CD4-positive, alpha-beta T cell treated with Interleukin-21 for 1 hour (primary cell): ENCODE measurements at places on chromosomes 16 and 17.

GRCh38 chr16:85390511-85391174 lies 222.5 kb upstream of the GSE1 start:
- no peak for DNase-seq

- peak; percentile 24 for DNase-seq
Measured at GRCh38 chr17:49708515-49709183, 885 bp upstream of the SLC35B1 start.

- no peak for DNase-seq
Measured at GRCh38 chr17:44171931-44172455, 1.5 kb downstream of the ASB16 start.

- DNase-seq = no peak
Measured at GRCh38 chr17:44280392-44280937, 12.5 kb upstream of the SLC4A1 start.

DNA sequence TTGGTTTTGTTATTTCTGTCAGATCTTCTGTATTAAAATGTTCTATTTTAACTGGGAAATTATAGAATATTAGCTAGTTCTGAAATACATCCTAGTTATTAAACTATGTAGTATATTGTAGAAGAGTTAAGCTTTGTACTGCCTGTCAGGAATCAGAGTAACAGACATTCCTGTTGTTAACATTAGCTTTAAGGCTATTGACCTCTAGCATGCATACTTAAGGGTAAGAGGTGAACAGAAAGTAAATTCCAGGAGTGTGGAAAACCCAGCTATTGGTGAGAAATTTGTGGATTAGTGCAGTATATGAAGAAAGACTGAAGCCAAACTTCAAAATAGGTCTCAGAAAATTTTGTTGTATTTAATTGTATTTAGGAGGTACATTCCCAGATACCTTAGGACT lies 111.3 kb downstream of the CHD9 start:
- DNase-seq = no peak

DNA sequence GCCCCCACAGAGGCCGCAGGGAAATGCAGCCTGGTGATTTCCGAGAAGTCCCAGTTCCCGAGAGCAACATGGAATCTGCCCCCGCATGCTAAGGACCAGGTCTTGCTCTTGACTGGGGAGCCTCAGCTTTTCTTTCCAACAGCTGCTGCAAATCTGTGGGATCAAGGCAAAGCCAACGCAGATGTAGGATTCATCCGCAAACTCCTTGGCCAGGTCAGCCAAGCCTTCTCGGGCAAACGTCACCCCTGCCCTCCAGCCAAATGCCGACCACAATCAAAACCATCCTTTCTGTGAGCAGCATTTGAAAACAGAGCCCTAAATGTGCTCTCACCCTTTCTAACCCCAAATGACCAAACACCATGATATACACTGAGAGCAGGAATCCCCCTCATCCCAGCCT lies 54.0 kb downstream of the MRM3 start:
- no peak for DNase-seq

DNA sequence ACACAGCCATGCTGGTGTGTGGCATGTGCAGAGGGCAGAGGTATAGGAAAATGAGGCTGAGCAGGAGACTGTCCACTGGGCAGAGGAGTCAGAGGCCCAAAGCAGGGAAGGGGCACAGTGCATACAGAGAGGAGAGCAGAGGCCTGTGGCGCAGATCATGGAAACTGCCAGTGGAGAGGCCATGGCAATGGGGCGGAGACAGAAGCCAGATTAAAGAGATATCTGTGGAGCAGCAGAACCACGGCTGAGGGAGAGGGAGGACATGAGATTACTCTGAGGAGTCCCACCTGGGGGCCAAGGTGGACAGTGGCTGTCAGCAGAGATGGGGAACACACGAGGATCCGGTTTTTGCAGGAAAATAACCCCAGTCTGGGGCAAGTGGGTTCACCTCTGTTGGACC lies 43.3 kb downstream of the RANBP10 start:
- DNase-seq = no peak

GRCh38 chr16:55822280-55822810 lies 10.6 kb downstream of the CES1 start:
- no peak for DNase-seq

- no peak for DNase-seq
Measured at GRCh38 chr17:53191878-53192277, 630.8 kb upstream of the KIF2B start.

DNA sequence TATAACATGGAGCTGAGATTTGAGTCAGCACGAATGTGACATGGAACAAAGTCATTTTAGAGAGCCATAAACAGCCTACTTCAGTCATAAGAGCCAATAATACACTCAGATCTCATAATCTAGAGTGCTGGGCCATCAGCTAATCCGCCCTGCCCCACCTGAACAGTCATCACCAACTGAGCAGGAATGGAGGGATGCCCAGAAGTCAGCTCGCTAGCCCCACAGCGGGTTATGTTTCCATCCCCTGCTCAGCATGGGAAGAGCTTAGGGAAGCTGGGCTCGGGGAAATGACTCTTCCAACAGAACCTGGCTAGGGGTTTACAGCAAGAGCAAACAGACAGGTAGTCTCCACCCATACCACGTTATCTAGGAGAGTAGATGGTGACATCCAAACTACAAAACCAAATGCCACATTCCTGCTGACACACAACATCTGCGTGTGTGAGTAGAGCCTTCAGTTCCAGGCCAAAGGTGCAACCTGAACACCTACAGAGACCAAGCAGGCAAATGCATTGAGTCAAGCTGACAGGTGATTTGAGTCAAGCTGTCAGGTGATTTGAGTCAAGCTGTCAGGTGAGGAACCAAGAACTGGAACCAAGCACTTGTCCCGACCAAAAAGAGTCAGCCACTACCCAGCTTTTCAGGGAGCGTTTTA lies 2.0 kb downstream of the TMEM11 start:
- DNase-seq = no peak

DNA sequence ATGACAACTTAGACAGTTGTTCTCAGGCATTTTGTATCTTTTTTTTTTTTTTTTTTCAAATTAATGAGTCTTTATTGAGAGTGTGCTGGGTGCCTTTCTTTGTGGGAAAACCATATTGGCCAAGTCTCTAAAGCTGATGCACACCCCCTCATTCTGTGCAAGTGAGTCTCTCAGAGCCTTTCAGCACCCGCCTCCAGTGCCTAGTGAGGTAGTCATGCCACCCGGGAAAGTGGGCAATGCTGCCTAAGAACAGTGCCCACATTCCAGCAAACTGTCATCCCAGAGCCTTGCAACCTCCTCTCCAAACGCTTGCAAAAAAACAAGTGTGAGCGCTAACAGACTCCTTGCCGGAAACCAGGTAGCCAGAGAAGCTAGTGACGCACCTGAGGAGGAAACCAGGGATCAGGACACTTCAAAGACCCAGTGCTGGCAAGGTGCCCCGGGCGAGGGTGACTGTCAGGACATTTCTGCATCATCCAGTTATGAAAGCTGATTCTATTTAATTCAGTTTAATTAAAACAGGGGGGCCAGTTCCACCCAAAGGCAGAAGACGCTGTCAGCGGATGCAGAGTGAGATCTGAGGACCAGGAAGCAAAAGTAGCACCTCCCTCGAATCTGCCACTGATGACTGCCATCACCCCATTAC lies 34.9 kb downstream of the SMARCE1 start:
- DNase-seq = peak; percentile 85

DNA sequence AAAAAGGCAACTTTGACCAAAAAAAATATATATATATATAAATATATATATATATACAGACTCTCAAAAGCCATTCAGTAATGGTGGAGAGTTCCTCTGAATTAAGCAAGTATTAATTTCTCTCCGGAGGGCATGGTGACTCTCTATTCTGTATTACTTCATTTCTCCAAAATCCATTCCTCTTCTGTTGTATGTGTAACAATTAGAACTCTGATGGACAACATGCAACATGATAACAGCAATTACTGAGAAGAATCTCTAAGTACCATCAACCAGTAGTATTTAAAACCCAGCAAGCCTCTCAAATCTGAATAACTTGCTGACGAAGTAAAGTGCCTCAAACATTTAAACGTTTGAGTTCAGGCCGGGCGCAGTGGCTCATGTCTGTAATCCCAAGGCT lies 2.3 kb downstream of the GRB2 start:
- no peak for DNase-seq

- no peak for DNase-seq
Measured at GRCh38 chr17:82046903-82047302, 4.7 kb downstream of the RFNG start.

DNA sequence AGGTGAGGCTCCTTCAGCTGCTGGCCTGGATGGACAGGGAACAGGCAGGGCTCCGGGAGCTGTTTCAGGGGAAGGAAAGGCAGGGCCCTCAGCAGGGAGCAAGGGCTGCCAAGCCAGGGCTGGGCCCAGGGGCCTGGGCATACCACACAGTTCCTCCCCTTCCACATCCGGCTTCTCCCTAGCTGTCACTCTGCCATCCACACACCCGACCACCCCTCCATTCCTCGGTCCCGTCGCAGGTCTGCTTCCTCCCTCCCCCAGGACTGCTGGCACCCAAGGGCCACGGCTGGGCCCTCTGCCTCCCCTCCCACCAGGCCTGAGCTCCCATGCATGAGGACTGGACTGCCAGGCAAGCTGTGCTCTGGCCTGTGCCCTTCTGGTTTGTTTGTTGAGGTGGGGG lies 24.0 kb downstream of the CDIP1 start:
- DNase-seq = no peak

GRCh38 chr17:20066253-20066652 lies 57.1 kb downstream of the SPECC1 start:
- DNase-seq = no peak

GRCh38 chr16:69611103-69611640 lies 45.4 kb downstream of the NFAT5 start:
- DNase-seq = no peak

DNA sequence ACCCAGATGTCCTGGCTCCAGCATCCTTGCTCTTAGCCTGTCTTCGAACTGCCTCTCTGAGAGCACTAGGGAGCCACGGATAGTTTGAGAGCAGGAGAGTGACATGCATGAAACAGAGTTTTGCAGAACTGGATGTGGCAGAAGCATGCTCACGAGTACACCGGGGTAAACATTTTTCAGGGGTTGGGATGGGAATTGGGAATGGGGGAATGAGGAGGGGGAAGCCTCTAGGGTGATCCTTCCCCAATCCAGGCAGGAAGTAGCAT lies 34.2 kb upstream of the CIBAR2 start:
- no peak for DNase-seq

DNA sequence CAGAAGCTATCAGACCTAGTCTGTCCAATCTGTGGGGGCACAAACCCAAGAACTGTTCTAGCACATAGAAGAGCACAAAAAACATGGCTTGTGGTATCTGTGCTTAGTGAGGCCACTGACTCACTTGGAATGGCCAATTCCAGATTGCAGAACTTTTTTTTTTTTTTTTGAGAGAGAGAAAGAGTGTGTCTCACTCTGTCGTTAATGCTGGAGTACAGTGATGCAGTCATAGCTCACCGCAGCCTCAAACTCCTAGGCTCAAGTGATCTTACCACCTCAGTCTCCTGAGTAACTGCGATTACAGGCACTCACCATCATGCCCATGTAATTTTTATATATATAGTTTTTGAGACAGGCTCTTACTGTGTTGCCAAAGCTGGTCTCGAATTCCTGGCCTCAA lies 77.2 kb upstream of the CLEC3A start:
- DNase-seq = no peak

GRCh38 chr16:86085795-86086194 lies 186.8 kb downstream of the IRF8 start:
- no peak for DNase-seq

GRCh38 chr16:50458667-50459495 lies 89.3 kb upstream of the NKD1 start:
- DNase-seq = no peak

DNA sequence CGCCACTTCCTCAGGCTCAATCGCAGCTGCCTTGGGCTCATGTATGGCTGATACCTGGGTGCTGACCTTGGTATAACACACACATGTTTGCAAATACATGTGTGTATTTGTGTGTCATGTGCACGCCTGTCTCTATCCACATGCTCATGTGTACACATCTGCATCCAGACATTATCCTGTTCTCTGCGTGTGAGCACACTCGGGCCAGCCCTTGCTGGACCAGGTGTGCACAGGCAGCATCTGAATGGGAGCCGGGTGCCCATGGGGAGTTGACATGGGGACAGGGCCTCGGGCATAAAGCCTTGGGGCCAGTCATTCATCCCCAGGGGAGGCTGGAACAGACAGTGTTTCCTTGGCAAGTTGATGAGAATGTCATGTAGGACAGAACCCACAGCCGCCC lies 29.1 kb upstream of the CRHR1 start:
- DNase-seq = no peak

DNA sequence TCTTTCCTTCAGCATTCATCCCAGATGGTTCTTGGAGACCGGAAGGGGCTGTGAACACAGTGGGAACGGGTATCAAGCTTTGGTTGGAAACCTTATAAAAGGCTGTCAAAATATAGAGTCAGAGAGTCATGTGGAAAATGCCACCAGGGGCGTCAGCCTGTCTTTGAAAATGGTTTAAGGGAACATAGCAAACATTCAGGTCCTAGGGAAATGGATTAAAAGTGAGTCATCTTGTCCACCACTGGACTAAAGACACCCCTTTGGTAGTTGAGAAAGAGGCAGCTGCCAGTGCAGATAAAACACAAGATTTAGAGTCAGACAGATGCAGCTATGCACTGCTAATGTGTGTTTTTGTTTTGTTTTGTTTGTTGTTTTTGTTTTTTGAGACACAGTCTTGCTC lies 47.8 kb upstream of the BCO1 start:
- no peak for DNase-seq

- no peak for DNase-seq
Measured at GRCh38 chr16:20878682-20879147, 21.4 kb downstream of the DCUN1D3 start.

- DNase-seq = no peak
Measured at GRCh38 chr16:47753659-47754058, 292.5 kb downstream of the PHKB start.

- DNase-seq = no peak
Measured at GRCh38 chr16:66801320-66802105, at the start of gene TERB1. Gene TERB1, minus strand, starts transcription at chr16:66801584. Its CDS starts 4,786 bp downstream, at chr16:66796798.

DNA sequence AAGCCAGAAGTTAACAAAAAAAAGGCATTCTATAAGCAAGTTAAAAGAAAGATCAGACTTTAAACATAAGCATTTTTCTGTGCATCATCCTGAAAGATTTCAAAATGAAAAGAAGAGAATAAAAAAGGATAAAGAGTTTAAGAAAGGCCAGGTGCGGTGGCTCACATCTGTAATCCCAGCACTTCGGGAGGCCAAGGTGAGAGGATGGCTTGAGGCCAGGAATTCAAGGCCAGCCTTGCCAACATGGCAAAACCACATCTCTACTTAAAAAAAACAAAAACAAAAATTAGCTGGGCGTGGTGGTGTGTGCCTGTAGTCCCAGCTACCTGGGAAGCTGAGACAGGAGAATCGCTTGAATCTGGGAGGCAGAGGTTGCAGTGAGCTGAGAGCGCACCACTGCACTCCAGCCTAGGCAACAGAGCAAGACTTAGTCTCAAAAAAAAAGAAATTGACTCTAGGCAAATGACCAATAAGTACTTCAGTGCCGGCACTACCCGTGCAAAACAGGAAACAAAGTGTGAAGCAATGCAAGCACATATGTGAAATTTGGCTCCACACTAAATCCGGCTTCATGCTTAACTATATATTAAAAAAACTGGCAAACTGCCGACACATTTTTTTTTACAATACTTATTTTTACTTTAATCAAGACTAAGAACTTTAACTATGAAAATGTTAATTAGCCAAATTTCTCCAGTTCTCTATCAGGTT lies 83.2 kb upstream of the C17orf78 start:
- DNase-seq = no peak
